ENCODE measurements at places on chromosomes 11 and 22. TPM values are rescaled to one million over a fixed set of nuclear protein-coding genes. Genes with fewer than 3 reads are reported as not detected.
A peak's percentile ranks its signal among the peaks of the same experiment; 100 is the strongest.

- DNase-seq = peak; percentile 53
- peak overlapping the region; percentile 84 for H3K27ac ChIP-seq
- no peaks in the 10 kb centered on the region for H3K27me3 ChIP-seq
- no peaks in the 10 kb centered on the region for H3K36me3 ChIP-seq
- no peaks in the 10 kb centered on the region for H3K4me1 ChIP-seq
Observed at GRCh38 chr11:117143390-117143789, 697 bp upstream of the PAFAH1B2 start.

GRCh38 chr11:75589051-75589450 lies 27.0 kb downstream of the SERPINH1 start:
- no peak overlapping the region for H3K27ac ChIP-seq
- H3K4me3 ChIP-seq = no peak overlapping the region
- peaks cover 4% of the 10 kb centered on the region for H3K4me1 ChIP-seq

DNA sequence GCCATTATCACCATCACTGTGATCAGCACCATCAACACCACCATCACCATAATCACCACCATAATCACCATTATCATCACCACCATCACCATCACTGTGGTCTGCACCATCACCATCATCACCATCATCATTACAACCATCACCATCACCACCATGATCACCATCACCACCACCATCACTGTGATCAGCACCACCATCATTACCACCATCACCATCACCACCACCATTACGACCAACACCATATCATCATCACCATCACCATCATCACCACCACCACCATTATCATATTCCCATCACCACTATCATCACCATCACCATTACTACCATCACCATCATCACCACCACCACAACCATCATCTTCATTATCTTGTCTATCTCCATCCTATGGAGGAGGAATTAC lies 125.2 kb downstream of the PHF21B start:
- no peak for DNase-seq
- H3K27ac ChIP-seq = no peak overlapping the region
- no peaks in the 10 kb centered on the region for H3K36me3 ChIP-seq
- no peaks in the 10 kb centered on the region for H3K4me1 ChIP-seq
- no peak overlapping the region for H3K4me3 ChIP-seq

DNA sequence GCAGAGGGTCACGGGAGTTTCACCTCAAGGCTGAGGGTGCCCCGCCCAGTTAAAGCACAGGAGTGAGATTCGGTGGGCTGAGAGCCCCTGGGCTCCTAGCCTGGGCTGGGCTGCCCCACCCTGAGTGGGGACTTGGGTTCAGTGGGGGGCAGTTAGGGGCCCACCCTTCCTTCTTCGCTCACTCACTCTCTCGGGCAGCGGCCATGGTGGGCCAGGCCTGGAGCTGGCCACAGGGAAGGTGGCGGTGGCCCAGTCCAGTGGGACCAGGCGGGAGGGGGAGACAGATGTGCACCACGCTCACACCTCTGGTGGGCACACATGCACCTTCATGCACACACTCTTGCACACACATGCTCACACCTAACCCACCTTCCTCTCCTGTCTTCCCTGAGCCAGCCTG lies 6.1 kb downstream of the FLRT1 start:
- no peaks in the 10 kb centered on the region for H3K27me3 ChIP-seq
- no peaks in the 10 kb centered on the region for H3K36me3 ChIP-seq
- no peak overlapping the region for H3K27ac ChIP-seq
- no peak overlapping the region for H3K4me3 ChIP-seq

GRCh38 chr11:58289266-58289665 lies 21.2 kb upstream of the OR10W1 start:
- no peaks in the 10 kb centered on the region for H3K27me3 ChIP-seq
- no peaks in the 10 kb centered on the region for H3K36me3 ChIP-seq
- no peaks in the 10 kb centered on the region for H3K4me1 ChIP-seq
- no peak for DNase-seq

DNA sequence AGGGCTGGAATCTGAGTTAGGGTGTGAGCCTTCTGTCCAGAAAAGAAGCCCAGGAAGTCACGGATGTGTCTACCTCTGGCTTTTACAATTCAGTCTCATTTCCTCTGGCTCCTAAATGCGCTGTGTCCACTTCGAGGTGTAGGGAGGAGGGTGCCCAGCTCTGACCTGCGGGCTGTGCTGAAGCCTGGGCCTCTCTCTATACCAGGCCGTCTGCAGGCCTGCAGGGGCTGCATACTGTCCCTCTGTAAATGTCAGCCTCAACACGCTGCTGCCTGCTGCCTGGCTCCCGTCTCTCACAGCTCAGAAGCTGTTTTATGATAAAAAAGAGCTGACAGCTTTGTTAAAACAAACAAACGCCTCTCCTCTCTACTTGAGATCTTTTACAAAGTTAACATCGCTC lies 14.5 kb downstream of the ARVCF start:
- H3K27ac ChIP-seq = no peak overlapping the region
- H3K27me3 ChIP-seq = no peaks in the 10 kb centered on the region
- DNase-seq = no peak
- H3K4me3 ChIP-seq = no peak overlapping the region
- no peaks in the 10 kb centered on the region for H3K36me3 ChIP-seq

DNA sequence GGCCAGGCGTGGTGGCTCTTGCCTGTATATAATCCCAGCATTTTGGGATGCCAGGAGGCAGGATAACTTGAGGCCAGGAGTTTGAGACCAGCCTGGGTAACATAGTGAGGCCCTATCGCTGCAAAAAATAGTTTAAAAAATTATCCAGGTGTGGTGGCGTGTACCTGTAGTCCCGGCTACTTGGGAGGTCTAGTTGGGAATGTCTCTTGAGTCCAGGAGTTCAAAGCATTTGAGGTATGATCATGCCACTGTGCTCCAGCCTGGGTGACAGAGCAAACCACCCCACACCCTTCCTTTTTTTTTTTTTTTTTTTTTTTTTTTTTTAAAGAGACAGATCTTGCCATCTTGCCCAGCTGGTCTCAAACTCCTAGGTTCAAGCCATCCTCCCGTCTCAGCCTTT lies 16.8 kb downstream of the CBL start:
- no peak for DNase-seq
- no peaks in the 10 kb centered on the region for H3K4me1 ChIP-seq
- H3K27me3 ChIP-seq = no peaks in the 10 kb centered on the region
- H3K4me3 ChIP-seq = no peak overlapping the region

- DNase-seq = no peak
- H3K27me3 ChIP-seq = no peaks in the 10 kb centered on the region
- no peak overlapping the region for H3K4me3 ChIP-seq
- no peak overlapping the region for H3K27ac ChIP-seq
- H3K4me1 ChIP-seq = no peaks in the 10 kb centered on the region
Observed at GRCh38 chr11:88039476-88040147, 135.6 kb downstream of the RAB38 start.

GRCh38 chr22:21693999-21694341 lies 28.2 kb downstream of the PPIL2 start:
- H3K27ac ChIP-seq = no peak overlapping the region
- no peaks in the 10 kb centered on the region for H3K4me1 ChIP-seq
- H3K27me3 ChIP-seq = no peaks in the 10 kb centered on the region
- H3K36me3 ChIP-seq = no peaks in the 10 kb centered on the region
- no peak overlapping the region for H3K4me3 ChIP-seq
- DNase-seq = no peak

DNA sequence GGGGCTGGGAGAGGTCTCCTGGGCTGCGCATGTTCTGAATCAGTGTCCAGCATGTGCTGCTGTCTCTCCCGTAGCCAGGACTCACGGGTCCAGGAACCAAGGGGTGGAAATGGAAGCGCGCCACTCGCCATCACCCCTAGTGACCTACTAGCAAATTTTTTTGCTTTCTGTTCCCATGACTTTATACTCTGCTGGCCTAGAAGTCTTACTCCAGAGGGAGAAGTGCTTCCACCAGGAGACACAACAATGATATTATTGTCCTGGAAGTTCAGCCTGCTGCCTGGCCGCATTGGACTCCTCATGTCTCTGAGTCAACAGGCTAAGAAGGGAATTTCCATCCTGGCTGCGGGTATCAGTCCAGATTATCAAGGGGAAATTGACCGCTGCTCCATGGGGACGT lies 729.7 kb downstream of the BRD1 start:
- no peaks in the 10 kb centered on the region for H3K4me1 ChIP-seq
- no peaks in the 10 kb centered on the region for H3K36me3 ChIP-seq
- no peak for DNase-seq
- no peaks in the 10 kb centered on the region for H3K27me3 ChIP-seq

DNA sequence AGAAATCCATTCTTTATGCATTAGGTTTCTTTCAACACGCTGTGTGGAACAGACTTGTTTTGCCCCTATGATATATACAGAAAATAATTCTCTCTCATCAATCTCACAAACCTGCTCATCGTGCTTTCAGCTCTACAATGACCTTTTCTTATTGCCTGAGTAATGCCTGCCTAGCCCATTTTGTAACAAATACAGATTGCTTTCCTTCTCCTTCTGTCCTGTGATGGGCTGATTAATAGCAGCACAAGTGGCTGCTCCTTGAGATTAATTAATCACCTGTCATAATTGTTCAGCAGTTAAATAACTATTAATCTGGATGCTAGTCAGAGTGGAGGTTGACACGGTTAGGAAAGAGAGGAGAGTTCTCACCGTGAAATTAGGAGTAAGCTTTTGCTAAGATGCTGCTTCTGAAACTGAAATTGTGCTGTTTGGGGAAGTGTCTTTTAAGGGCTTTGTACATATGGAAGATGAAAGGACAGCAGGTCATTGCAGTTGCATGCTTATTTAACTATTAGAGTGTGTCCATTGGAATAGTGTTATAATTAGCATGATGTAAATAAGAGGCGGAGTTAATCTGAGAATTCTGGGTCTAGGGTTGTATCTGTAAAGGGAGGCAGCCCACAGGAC lies 1430.5 kb downstream of the FAM181B start:
- H3K4me1 ChIP-seq = no peaks in the 10 kb centered on the region
- H3K27me3 ChIP-seq = no peaks in the 10 kb centered on the region
- no peak overlapping the region for H3K27ac ChIP-seq
- H3K36me3 ChIP-seq = no peaks in the 10 kb centered on the region

- no peaks in the 10 kb centered on the region for H3K36me3 ChIP-seq
- no peak overlapping the region for H3K4me3 ChIP-seq
Observed at GRCh38 chr11:46279126-46280099, 2.0 kb downstream of the CREB3L1 start.

DNA sequence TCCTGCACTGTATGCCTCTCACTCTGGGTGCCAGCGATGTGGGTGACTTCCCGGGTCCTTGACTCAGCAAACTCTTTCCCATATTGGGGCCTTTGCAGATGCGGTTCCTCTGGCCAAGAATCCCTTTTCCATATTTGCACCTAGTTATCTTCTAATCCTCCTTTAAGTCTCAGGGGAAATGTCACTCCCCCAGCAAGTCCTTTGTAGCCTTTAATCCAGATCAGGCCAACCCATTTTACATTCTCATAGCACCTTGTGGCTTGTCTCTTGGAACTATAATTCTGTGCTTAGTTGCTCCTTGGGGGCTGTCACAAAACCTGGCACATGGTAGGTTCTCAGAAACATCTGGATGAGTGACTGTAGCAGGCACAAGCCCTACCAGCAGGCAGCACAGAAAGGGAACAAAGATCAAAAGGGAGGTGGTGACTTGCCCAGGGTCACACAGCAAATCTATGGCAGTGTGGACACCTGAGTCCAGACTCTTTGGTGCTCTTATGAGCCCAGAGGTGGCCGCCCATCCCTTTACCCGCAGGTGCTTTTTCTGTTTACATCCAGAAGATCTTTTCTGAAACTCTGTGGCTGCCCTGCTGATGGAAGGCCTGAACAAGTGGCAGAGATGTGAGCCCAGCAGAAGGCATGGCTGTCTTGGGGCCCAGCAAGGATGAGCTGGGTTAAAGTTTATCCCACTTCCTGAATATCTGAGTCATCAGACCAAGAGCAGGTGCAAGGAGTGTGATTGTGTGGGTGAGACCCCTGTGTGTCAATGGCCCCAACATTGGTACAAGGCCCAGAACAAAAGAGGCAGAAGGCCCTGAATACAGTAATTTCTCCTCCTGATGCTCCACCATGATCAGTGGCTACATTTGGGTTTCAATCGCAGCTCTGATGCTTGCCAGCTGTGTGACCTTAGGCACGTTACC lies 78.6 kb upstream of the GRK3 start:
- H3K27me3 ChIP-seq = no peaks in the 10 kb centered on the region
- no peak overlapping the region for H3K27ac ChIP-seq
- no peak for DNase-seq

GRCh38 chr11:79661373-79661772 lies 220.5 kb upstream of the TENM4 start:
- H3K4me1 ChIP-seq = no peaks in the 10 kb centered on the region
- DNase-seq = no peak
- H3K4me3 ChIP-seq = no peak overlapping the region
- no peaks in the 10 kb centered on the region for H3K27me3 ChIP-seq
- no peaks in the 10 kb centered on the region for H3K36me3 ChIP-seq

DNA sequence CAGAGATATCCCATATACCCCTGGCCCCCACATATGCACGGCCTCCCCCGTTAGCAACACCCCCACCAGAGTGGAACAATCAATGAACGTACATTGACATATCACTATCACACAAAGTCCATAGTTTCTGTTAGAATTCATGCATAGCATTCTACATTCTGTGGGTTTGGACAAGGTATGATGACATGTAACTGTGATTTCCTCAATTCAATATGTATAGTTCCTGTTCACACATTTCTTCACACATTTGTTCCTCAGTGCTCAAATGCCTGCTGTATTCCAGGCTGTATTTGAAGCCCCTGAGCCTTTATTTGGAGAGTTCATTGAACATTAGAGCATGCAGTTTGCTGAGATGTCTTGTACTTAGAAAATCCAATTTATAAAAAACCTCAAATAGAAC lies 69.9 kb downstream of the PTPRJ start:
- H3K4me1 ChIP-seq = no peaks in the 10 kb centered on the region
- no peak for DNase-seq
- H3K27me3 ChIP-seq = no peaks in the 10 kb centered on the region
- no peak overlapping the region for H3K4me3 ChIP-seq
- no peaks in the 10 kb centered on the region for H3K36me3 ChIP-seq

DNA sequence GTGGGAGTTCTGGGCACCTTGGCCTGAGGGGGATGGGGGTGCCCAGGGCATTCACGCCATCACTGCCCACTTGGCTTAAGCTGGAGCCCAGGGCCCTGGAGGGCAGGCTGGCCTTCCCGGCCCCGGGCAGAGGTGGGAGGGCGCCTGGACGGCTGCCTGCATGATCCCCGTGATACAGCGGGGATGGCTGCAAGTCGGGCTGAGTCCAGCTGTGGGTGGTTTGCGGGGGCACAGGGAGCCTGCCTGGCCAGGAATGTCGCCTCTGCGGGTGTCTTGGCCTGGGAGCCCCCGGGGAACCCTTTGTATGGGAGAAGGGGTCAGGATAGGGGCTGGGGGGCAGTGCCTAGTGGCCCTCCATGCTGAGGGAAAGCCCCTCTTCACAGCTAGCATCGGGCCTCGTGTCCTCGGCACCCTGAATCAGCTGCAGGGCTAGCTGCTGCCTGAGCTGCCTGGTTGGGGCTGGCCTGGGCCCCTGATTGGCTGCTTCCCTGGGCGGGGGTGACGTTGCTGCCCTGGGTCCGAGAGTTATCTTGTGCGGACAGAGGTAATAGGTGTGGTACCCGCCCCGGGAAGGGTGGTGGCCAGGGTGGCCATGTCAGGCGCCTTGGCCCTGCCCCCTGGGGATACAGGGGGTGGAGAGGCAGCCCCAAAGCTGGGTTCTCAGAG lies 8.3 kb downstream of the BRSK2 start:
- H3K27ac ChIP-seq = no peak overlapping the region
- no peaks in the 10 kb centered on the region for H3K36me3 ChIP-seq
- no peaks in the 10 kb centered on the region for H3K4me1 ChIP-seq
- no peak overlapping the region for H3K4me3 ChIP-seq

POTEH gene
- not detected for total RNA-seq

POU2AF2 gene
- not detected for total RNA-seq

TMEM179B gene
- 29.0 TPM for total RNA-seq

LRRC10B gene
- not detected for total RNA-seq

LIF gene
- 1.4 TPM for total RNA-seq

KDELR3 gene
- 42.9 TPM for total RNA-seq

CASP1 gene
- 19.2 TPM for total RNA-seq

SLC17A6 gene
- total RNA-seq = not detected

Data from right lobe of liver (tissue), 6 donors.